ENCODE measurements at places on chromosomes 12 and 14.

DNA sequence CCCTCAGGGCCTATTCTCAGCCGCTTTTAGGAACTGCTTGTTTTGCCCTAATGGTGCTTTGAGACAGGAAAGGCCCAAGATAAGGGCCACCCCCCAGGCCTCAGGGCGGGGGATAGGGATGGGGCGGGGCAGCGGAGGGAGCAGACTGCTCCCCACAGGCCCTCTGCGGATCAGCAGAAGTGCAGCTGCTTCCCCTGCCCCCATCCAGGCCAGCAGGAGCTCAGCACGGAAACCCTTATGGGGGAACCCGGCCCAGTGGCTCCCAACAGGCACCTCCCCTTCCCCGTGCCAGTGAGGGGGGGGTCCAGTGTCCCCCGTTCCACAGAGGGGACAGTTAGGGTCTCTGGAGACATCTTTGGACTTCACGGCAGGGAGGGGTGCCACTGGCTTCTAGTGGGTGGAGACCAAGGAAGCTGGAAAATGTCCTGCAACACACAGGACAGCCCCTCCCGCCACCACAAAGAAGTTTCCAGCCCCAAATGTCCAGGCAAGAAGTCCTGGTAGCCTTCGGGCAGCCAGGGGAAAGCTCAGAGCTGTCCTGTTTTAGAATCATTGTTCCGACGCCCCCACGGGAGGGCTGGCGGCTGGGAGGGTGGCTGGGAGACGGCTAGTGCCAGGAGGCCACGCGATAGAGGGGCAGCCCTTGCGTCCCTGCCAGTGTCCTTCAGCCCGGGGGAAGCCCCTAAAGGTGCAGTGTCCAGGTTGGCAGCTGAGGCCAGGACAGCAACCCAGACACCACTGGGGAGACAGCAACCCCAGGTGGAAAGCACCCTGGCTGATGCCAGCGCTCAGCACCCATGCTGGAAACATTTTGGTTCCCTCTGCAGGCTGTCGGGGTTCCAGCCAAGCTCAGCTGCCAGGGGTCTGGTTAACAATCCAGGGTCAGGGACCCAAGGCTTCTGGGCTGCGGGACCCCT, 10.4 kb upstream of the GPR132 start:
- DNase-seq, result no peak

DNA sequence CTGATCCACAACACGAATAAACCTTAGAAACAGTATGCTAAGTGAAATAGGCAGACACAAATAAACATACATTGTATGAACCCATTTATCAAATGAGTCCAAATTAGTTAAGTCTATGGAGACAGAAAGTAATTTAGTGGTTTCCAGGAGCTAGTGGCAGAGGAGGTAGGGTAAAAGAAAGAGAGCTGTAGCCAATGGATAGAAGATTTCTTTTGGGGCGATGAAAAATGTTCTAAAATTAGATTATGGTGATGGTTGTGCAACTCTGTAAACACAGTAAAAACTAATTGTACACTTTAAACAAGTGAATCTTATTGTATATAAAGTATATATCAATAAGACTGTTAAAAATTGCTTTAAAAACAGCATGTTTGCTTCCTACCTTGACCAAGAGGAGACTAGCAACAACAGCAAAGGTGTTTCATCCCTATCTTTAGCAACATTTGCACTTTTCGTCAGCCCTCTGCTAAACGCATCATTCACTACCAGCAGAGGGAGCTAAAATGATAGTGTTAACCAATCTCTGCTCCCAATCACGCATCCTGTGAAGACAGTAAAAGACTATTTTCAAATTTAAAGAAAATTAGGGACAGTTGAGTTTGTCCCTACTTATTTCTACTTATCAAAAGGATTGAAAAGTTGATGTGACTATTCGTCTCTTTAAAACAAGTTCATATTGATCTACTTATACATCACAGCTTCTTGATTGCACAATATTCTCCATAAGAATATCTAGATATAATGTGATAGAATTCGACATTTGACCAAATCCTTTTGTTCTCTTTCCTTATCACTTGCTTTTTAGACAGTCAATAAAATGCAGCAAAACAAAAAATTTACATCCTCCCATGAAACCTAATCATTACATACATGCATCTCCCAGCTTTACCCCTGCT, 24.0 kb upstream of the LGR5 start:
- no peak for DNase-seq

GRCh38 chr12:109469517-109469916, 7.6 kb downstream of the KCTD10 start:
- no peak for DNase-seq

DNA sequence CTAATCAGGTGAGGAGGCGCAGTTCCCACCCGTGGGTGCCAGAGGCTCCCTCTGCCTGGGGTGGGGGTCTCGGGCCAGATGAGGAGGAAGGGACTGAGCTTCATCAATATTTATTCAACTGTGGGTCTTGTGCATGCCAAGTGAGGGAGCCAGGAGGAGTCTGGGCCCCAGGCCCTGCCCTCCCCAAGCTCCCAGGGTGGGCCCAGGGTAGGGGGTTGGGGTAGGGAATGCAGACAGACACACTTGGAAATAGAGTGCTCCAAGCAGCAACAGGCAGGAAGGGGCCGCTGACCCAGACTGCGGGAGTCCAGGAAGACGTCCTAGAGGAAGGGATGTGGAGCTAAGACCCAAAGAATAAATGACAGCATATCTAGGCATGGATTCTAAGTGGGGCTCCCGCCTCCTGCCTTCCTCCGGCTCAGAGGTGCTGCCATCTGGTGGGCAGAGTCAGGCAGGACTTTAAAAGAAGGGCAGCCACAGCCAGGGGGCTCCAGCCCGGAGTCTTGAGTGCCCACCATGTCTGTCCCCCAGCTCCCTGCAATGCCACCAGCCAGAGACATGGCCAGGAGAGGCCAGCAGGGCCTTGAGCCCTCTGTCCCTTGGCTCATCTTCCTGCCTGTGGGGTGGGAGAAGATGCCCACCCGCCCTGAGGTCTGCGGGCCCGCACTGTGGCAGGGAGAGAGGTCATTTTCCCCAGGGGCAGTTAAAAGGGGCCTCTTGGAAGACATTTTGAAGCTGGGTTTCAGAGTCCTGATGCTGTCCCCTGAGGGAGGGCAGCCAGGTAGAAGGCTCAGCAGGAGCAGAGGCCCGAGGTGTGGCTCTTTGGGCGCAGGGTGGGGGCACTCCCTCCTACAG, 70.1 kb downstream of the PHETA1 start:
- peak; percentile 6 for DNase-seq

- no peak for DNase-seq
Observed at GRCh38 chr14:26282578-26282977, 315.3 kb downstream of the NOVA1 start.

- DNase-seq, result no peak
Observed at GRCh38 chr12:117646520-117646919, 285.1 kb upstream of the NOS1 start.

GRCh38 chr12:98513379-98514322, 1.7 kb upstream of the TMPO start:
- no peak for DNase-seq

DNA sequence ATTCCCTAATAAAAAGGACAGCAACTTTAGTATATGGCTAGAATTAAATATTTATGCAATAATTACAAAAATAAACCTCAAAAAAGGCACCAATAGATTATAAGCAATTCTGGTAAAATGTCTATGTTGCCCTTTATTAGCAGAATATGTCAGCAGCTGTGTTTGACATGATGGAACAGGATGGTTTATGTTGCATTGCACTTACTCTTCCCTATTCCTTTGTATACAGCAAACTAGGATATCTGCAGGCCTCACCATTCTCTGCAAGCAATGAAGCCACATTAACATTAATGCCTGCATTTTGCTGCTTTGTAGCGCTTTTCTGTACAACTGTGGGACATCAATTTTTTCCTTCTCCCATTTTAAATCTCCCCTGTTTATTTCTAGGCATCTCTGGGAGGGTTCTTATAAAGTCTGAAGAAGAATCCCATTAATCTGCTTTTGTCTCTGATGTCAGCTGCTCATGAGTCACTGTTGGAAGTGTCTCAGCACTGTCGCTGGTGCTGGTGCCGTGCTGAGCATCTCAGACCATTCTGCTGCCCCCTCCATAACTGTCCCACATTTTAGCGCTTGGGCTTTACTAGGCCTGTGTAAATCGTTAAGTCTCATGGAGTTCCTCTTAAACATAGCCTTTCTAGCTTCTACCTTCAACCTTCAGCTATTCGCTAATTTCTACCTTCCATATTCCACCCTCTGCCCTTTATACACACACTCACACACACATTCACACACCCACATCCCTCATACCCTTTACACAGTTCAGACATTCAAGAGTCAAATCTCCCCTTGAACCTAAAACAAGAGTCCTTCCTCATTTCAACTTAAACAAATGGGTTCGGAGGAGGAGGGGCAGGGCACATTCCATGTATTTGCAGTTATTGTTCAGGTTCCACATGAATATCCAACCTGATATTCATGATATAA, 64.4 kb upstream of the TRHDE start:
- DNase-seq, result no peak

DNA sequence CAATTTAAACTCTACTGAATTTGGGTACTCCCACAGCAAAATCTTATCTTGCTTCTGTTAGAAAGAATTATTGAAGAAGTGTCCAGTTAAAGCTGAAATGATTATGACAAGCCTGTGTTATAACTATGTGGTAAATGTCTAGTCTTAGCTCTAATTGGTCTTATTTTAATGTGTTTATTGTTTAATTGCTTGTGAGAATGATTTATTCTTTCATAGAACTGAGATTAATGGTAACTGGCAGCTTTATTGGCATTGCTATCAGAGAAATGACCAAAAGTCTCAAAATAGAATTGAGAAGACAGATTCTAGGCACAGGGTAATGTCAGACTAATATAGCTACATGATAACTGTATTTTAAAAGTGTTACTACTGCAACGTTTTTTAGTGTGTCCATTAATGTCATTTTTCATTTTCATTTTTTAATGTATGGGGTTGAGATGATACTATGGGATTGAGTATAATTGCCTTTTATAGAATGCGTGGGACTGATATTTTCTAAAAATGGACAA, 458.7 kb downstream of the AEBP2 start:
- no peak for DNase-seq
